ENCODE measurements at places on chromosomes 5 and 9. TPM values are rescaled to one million over a fixed set of nuclear protein-coding genes. Genes with fewer than 3 reads are reported as not detected.

GRCh38 chr5:16849775-16850174 is 86.3 kb downstream of the MYO10 start:
- DNase-seq: no peak

GRCh38 chr9:108163321-108164005 is 673.9 kb upstream of the KLF4 start:
- no peak for DNase-seq

DNA sequence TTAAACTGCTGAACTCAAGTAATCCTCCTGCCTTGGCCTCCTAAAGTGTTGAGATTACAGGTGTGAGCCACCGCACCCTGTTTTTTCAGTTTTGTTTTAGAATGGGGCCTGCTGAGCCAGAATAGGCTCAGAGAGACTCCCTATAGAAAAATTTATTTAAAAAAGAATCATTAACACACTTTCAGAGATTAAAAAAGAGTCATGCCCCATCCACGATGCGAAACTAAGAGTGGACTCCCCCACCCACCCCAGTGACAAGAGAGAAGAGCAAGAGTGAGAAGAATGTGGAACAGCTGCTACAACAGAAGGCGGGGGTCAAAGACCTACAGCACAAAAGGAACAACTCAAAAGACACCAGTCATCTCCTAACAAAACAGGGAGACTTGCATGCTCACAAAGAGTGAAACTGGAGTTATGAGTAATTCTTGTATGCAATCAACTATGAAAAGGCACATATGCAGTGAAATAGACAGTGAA is 47.2 kb downstream of the GLDC start:
- DNase-seq: no peak

DNA sequence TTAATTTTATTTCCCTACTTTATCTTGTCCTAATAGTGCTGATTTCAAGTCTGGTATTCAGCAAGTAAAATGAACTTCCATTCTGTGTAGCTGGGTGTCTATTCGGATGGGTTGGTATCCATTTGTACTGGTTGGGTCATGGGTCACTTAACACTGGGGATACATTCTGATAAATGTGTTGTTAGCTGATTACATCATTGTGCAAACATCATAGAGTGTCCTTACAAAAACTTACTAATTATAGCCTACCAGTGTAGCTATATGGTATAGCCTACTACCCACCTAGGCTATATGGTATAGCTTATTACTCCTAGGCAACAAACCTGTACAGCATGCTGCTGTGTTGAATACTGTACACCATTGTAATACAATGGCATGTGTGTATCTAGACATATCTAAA is 1373.7 kb upstream of the DMAC1 start:
- DNase-seq: no peak

- DNase-seq: no peak
These were observed 36.9 kb downstream of the ANKRD33B start for GRCh38 chr5:10600626-10601245.

SHC3 gene
- total RNA-seq: 0.52 TPM

TSSK1B gene
- total RNA-seq: not detected

Measured in pancreas (tissue), 10 donors.